Activated effector memory CD4-positive, alpha-beta T cell treated with anti-CD3 and anti-CD28 coated beads, Interleukin-2, amount 50 U/mL, for 16 hours (primary cell): ENCODE measurements at places on chromosomes 7 and 10.

GRCh38 chr10:48554656-48555055 is 50.2 kb downstream of the ARHGAP22 start:
- DNase-seq, result no peak

DNA sequence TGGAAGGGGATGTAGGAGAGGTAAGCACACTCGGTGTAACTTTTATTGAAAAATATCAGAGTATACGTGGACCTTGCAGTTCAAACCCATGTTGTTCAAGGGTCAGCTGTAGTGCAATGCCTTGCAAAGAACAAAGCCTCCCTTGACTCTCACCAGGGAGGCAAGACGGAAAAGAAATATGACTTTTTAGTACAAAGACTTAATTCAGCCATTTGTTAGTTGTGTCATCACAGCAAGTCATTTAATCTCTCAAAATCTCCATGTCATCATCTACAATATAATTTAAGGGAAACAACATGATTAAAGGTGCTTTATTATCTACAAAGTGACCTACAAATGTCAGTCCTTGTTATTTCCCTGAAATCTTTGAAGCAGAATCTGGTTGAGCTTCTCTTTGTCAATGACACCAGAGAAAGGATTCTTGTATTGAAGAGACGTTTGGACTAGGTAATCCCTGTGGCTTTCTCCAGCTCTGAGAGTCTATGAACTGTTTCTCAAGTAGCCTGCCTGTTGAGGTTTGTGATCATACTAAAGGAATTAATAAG is 502.8 kb downstream of the REEP3 start:
- no peak for DNase-seq

DNA sequence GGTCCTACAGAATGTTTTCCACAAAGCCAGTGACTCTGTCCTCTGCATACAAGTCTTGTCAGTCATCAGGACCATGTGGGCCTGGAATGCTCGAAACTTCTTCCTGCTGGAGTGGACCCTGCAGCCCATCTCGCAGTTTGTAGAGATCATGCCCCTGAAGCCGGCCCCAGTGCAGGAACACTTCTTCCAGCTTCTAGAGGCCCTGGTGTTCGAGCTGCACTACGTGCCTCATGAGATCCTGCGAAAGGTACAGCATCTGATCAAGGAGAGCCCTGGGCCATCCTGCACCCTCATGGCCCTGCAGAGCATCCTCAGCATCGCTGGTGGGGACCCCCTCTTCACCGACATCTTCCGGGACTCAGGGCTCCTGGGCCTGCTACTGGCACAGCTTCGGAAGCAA is 46.5 kb downstream of the WDFY4 start:
- DNase-seq, result no peak

- DNase-seq, result no peak
These were observed 97.7 kb upstream of the FEZF1 start for GRCh38 chr7:122402235-122402634.

DNA sequence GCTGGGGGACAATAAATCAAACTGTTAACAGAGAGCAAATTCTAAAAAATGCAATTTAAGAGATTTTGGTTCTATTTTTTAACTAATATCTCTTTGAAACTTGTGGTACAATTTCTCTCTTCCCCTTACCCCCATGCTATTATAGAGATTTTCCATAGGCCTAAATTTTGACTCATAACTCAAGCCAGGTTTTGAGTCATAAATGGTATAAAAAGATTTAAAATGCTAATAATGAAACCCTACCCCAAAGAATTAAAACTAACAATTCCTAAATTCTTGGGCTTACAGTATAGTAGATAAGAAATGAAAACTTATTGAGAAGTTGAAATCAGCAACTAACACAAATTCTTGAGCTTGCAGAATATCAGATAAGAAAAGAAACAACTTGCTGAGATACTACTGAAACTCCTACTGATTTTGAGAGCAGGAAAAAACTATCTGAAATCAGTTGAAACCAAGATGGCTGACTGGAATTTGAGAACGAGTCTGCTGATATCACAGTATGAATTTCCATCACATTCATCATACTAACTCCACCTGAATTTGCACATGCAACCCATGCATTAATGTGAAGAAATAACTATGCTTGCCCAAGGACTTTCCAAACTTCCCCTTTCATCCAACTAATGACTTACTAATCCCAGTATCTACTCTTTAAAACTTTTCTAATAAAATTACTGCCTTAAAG is 36.3 kb downstream of the POT1 start:
- no peak for DNase-seq
